ENCODE measurements at places on chromosomes 2 and 18.

GRCh38 chr18:49304751-49305150 lies 155.7 kb downstream of the DYM start:
- DNase-seq = no peak

DNA sequence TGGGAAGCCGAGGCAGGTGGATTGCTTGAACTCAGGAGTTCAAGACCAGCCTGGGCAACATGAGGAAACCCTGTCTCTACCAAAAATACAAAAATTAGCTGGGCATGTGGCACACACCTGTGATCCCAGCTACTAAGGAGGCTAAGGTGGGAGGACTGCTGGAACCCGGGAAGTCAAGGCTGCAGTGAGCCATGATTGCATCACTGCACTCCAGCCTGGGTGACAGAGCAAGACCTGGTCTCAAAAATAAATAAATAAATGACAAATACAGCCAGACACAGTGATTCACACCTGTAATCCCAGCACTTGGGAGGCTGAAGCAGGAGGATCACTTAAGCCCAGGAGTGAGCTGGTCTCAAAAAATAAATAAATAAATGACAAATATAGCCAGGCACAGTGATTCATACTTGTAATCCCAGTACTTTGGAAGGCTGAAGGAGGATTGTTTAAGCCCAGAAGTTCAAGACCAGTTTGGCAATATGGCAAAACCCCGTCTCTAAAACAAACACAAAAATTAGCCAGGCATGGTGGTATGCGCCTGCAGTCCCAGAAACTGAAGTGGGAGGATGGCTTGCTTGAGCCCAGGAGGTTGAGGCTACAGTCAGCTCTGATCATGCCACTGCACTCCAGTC lies 6.2 kb downstream of the KANSL3 start:
- DNase-seq = no peak

GRCh38 chr18:43060020-43060419 lies 55.5 kb downstream of the RIT2 start:
- DNase-seq = no peak

DNA sequence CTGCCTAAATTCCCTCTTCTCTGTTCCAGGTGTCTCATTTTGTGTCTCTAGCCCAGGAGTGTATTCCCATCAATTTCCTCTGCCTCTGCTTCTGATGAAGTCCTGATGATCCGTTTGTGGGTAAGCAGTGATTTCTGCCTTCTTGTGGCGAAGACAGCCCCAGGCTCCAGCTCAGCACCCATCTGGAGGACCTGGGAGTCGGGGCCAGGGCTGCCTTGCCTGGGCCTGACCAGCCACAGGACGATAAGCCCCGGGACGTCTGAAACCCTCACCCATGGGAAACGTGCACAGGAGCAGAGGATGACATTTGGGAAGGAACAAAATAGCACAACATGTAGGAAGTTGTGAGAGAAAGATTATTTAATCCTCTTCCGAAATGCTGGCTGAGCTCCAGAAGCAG lies 206.9 kb downstream of the FBXO15 start:
- no peak for DNase-seq

DNA sequence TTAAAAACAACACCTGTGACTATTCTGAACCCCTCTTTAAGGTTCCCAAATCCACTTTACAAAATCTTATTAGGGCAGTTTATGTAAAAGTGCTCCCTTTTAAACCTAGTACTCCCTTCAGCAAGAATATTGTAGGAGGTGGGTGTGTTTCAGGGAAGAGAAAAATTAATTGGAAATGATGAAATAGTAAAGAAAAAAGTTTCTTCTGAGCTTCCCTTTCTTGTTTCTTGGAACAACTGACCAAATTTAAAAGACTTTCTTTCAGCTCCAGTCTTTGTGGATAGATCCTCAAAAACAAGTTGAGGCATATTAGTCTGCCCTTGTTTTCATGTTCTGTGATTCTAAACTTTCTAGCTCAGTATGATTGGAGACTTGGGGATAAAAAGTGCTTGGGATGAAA lies 3.0 kb downstream of the VWA3B start:
- DNase-seq = no peak

- DNase-seq = no peak
Measured at GRCh38 chr2:181157326-181157725, 176.9 kb downstream of the UBE2E3 start.

DNA sequence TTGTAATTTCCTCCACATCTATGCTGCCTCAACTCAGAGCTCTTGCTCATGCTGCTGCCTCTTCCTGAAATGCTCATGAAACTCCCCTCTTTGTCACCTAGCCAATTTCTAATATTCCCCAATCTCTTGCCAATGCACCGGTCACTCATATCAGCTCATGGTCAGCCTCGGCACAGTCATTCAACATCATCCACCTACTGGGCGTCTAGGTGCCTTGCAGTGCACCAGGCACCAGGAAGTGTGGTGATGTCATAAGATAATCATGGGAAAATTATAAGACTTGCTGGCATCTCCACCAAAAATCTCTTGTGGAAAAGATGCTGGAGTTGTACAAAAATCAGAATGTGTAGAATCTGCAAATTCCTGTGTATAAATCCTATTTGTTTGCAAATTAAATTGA lies 52.6 kb upstream of the RAB27B start:
- no peak for DNase-seq

DNA sequence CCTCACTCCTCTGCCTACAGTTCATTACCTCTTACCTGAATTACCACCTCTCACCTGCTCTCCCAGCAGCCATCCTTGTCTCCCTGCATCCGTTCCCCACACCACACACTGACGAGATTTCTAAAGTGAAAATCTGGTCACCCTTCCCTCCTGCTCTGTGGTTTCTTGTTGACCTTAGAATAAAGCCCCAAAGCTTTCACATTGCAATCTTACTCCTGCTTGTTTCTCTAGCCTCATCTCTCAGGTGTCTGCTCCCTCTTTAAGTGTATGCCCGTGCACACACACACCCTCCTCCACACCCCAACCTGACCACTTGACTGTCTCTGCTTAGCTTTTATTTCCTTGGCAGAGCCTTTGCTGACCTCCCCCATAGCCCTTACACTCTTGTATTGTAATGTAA lies 122.0 kb upstream of the SKOR2 start:
- no peak for DNase-seq

DNA sequence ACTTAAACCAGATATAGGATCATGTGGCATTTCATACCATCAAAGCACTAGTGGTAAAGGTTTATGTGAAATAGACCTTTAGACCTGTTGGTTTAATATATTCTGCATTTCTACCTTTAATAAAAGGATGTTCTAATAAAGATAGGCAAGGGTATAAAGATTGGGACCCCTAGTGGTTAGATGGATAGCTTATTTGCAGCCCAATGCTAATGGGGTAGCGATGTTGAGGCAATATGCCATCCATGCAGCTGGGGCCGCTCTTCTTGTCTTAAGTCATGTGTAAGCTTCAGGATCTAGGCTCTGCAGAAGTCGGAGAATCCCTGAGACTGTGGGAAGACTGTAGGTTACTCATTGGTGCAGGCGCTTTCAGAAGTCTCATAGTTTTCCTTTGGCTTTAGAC lies 114.9 kb downstream of the ICOS start:
- DNase-seq = no peak

- DNase-seq = no peak
Measured at GRCh38 chr2:66583881-66584280, 149.0 kb downstream of the MEIS1 start.

- no peak for DNase-seq
Measured at GRCh38 chr18:9655232-9655767, 40.9 kb upstream of the PPP4R1 start.

- no peak for DNase-seq
Measured at GRCh38 chr18:76989647-76990190, 142.9 kb downstream of the MBP start.

DNA sequence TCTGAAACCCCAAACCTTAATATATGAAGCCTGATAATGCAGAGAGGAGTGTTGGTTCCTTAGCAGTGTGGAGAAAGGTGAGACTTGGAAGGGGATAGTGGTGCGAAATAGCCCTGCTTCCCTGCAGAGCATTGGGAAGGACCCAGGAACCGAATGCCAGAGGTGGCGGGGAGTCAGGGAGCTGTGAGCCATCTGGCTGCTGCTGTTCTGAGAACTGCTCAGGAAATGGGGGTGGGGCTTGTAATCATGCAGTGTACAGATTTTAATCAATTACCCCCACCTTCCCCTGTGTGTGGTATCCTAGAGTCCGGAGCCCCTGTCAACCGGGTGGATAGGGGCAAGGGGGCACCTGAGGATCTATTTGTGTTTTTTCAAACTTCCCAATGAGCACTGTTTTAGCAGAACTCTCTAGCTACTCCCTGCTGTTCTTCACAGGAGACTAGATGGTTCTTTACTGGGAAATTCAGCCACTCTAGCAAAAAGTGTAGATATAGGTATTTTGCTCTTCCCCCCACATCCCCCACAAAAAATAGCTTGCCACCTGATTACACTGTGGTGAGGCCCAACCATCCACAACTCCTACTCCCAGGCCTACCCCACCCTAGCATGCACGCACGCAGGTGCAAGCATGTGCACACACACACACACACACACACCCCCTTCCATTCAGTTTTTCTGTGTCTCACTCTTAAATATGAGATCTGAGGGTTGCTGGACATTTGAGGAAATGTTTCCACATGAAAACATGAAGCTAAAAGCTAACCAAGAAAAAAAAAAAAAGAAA lies 30.1 kb upstream of the MBOAT2 start:
- no peak for DNase-seq

DNA sequence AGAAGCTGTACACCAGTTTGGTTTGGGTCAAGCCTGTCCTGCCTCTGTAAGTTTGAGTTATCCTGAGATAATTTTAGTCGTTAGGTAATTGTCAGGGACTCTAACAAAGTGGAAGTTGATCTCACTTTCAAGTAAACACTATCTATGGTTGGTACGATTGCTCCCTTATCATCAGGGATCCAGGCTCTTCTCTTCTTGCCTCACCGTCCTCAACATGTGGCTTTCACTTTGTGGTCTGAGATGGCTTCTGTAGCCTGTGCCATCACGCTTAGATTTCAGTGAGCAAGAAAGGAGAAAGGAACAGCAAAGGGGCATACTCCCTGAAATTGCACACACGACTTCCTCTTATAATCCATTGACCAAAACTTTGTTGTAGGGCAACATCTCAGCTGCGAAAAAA lies 115.6 kb downstream of the CTAGE1 start:
- DNase-seq = no peak

DNA sequence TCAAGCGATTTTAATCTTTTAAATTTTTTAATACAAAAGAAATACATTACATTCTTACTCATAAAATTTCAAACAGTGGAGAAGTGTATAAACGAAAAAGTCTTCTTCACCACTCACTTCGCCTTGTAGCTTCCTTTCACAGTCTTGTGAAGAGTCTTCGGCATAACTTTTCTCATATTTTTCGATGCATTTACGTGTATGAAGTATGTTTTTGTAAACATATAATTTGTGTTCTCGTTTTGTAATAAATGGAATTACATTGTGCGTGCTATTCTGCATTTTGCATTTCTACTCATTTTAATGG lies 1.1 kb downstream of the SP140L start:
- DNase-seq = no peak

DNA sequence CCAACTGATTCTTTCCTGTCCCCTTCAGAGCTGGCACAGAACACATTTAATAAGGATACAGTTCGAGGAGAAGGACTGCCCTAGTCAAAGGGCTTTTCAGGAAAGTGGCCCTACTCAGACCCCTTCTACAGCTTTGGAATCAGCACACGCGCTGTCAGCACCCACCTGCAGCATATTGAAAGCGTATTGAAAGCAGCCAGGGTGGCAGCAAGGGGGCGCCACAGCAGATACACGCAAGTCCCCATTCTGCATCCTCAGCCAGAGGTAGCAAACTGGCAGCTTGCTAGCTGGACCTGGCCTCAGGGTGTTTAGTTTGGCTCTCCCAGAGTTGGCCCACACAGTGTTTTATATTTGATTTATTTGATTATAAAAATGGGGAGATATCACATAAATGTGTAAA lies 101.0 kb upstream of the NT5C1B start:
- no peak for DNase-seq

DNA sequence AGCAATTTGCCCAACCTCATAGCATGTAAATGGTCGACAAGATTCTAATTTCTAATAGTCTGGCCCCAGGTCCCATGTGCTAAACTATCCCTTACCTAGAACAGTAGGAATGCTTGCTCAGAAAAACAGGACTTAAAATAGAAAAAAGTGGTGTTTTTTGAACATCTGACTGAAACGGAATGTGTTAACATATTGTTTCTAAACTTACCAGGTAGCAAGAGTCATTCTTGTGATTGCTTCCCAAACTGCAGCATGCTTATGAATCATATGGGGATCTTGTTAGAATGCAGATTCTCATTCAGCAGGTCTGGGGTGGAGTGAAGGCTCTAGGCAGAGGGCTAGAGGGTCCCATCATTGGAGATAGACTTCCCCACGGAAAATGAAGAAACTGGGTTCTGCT lies 5.8 kb upstream of the SLC20A1 start:
- DNase-seq = no peak

- peak; percentile 88 for DNase-seq
Measured at GRCh38 chr2:33598561-33599174, 431 bp downstream of the FAM98A start.

DNA sequence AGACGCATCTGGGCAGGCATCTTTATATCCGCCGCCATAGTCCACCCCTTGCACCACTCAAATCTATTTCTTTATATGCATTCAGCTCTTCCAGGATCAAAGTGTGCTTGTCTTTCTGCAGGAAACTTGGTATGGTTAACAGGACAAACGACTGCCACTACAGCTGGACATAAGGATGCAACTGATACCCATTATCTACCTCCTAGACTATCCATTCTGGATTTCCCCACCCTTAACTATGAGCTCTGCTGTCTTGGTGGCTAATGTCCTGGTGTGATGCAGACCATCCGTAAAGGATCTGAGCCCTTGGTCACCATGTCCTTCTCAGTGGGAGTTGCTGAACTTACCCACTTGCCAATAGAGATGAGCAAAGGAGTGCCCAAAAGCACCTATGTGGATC lies 40.1 kb upstream of the SPATS2L start:
- DNase-seq = no peak

GRCh38 chr18:37853706-37854105 lies 288.1 kb upstream of the CELF4 start:
- no peak for DNase-seq

DNA sequence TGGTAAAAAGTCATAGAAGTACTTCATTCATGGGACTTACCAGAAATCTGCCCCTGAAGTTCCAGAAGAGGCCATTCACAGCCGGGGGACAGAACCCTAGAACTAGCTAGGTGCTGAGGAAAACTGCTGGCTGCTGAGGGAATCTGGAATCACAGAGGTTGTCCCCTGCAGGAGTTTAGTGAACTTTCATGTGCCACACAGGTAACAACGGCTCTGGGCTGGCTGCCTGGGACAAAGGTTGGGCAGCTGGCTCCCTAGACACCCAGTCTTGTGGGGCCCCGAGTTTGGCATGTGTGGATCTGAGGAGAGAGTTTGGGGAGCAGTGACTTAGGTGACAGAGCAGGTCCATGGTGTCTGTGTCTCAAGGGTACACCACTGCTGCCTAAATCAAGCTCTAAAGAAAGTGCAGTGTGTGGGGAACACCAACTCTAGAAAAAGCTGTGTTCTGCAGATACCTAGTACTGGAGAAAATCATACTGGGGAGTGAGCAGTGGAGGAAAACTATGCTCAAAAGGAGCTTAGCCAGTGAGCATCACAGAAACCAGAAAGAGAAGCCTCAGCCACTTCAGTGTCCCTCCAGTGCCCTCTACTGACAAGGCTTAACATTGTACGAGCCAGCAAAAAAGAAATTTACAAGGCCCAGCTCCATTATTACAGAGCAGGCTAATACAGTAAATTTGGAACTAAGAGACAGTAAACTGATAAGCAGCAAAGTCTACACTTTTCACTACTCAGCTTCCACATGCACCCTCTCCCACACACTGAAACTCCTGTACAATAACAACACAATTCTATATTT lies 15.2 kb downstream of the GALNT3 start:
- DNase-seq = no peak
